Neural crest cell (in vitro differentiated cells): ENCODE measurements at places on chromosomes 12 and 14.

DNA sequence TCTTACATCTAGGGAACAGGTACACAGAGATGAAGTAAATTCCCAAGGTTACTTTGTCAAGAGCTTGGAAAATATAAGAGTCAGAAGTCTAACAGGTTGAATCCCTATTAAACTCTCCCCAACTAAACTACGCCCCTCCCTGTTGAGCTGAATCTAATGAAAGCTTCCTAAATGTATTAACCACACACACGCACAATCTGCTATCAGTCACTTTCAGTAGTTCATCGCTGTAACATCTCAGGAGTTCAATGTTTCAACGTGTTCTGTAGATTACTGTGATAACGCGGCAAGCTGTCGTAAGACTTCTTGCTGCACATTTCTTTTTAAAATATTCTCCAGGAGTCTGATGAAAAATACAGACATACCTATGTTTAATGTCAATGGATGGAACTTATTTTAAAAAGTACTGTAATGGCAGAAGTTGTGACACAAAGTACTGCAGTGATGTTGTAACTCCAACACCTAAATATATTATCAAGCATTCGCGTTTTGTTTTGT lies 612 bp upstream of the SLC25A3 start:
- no peak for DNase-seq

GRCh38 chr14:54642801-54643695 lies 76.1 kb downstream of the SAMD4A start:
- DNase-seq, result no peak

DNA sequence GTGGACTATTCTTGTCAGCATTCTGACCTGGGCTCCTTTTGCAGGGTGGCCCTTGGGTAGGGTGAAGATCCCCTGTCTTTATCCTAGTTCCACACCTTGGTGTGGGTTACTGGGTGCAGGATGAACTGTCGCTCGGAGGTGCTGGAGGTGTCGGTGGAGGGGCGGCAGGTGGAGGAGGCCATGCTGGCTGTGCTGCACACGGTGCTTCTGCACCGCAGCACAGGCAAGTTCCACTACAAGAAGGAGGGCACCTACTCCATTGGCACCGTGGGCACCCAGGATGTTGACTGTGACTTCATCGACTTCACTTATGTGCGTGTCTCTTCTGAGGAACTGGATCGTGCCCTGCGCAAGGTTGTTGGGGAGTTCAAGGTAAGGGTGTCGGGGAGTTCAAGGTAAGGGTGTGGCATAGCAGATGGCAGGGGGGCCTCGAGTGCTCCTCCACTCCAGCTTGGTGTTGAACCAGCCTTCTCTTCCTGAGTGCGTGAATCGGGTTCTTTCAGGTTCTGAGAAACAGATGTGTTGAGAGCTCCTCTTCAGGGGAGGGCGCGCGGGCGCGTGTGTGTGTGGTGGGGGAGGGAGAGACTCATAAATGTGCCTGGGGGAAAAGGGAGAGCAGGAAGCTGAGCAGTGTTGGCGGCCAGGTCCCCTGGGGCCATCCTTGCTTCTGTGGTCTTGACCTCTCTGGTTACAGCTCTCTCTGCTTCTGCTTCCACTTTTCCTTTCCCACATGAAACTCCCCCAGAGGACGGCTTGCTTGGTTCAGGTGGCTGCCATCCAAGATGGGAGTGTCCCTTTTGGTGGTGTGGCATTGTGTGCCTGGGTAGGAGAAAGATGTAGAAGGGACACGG lies 4.0 kb downstream of the ATG101 start:
- no peak for DNase-seq

- DNase-seq, result no peak
These were observed 85.9 kb upstream of the CCDC91 start for GRCh38 chr12:28104316-28104715.

GRCh38 chr12:108825201-108825950 lies 32.0 kb downstream of the SSH1 start:
- DNase-seq, result no peak

- DNase-seq, result no peak
These were observed 28.8 kb downstream of the MAP3K9 start for GRCh38 chr14:70780396-70781075.

DNA sequence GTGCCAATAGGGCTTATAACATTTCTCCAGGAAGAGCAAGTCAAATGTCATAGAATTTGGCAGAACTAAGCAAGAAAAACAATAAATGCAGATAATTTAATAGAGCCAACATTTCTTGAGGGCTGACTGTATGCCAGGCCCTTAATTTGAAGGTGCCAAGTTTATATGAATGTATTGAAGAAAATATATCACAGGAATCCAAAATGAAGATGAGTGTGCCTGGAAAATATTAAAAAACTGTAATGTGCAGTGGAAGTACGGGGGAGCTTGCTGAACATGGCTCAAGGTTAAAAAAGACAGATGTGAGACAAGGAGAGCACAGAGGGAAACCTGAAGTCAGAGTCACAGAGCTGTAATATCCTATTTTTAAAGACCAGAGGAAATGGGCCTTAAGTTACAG lies 16.4 kb downstream of the NR1H4 start:
- DNase-seq, result no peak

- no peak for DNase-seq
These were observed 53.2 kb downstream of the TSPAN19 start for GRCh38 chr12:84982888-84983287.

DNA sequence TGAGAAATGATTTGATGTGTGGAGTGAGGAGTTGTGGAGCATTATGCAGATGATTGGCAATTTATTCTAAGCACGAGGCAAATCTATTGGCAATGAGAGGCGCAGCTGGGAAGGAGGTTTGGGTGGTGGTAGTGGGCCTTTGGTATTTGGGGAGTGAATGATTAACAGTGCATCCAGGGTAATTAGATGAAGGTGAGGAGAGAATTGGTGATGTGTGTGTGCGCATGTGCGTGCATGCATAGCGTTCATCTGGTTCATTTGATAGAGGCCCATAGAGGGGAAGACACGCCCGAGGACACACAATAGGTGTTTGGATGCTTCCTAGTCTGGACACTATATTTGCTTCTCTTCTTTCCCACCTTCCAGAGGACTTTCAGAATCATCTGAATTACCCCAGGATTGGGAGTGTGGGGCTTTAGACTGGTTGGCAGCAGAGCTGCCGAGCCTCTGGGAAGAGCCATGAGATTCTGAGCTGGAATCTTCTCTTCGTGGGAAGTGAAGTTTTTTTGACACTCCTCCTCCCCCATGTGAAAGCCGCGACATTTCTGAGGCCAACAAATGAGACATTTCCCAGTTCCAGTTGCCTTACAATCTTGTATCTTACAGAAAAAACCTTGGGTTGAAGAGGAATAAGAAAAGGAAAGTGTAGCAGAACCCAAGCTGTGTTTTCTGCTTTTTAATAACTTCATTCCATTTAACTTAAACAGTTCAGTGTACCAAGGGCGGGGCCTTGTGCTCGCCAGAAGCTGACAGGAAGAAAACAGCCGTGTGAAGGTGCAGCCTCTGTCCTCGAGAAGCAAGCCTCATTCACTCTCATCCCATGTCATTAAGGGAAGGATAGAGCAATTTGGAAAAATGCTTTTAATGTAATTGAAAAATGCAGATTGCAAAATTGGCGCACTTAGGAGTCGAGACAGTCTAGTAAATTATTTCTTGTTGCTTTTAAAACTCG lies 65.2 kb downstream of the SLC25A47 start:
- no peak for DNase-seq

GRCh38 chr14:102659797-102660196 lies 67.3 kb downstream of the RCOR1 start:
- no peak for DNase-seq

GRCh38 chr12:77031745-77032144 lies 33.6 kb downstream of the E2F7 start:
- DNase-seq, result no peak

- DNase-seq, result no peak
These were observed 26.3 kb downstream of the CALM1 start for GRCh38 chr14:90423166-90423565.

DNA sequence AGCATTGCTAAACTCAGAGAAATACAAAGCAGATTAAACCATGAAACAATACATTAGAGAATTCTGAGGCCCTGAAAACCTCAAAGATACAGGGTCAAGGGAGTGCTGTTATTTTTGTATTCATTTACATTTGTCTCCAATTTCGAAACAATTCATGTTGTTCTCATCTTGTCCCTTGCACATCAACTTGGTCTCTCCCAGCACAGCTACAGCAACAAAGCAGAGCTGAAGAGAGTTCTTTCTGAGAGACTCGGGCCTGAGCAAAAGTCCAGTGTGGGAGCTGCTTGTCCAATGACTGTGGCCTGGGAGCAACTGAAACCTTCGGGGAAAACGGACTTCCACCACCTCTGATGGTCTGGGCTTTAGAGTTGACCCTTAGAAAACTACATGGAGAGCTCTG lies 79.4 kb upstream of the CDKN3 start:
- DNase-seq, result no peak
